ENCODE measurements at places on chromosomes 5 and 9.
A peak's percentile ranks its signal among the peaks of the same experiment; 100 is the strongest.

- peak; percentile 63 for DNase-seq
Observed at GRCh38 chr5:109410389-109411148, 795 bp upstream of the PJA2 start.

DNA sequence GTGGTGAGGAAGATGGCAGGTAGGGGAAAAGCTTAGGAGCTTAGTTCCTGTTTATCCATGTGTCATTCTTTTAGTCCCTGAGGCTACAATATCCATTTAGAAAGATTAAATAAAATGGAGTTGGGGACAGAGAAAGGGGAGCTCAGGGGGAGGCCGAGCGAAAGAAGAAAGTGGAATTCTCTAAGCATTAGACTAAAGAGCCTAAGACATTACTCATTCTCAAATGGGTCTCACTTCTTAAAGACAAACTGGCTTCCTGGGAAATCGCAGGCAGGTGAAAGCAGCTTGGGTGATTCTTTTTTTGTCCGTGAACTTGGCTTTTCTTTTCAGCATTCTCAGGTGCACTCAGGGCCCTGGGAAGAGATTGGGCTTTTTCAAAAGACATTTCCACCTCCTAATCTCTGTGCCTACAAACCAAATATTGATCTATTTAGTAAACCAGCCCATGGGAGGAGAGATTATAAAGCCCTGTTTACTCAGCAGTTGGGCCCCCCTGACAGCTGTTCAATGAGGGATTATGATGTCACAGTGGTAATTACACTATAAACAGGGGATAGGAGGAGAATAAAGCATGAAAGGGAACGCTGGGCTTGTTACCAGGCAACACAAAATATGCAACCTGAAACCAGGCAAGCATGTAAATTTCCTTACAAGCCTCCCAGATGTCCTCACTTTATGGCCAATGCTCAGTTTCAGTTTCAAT, 584.0 kb downstream of the ACTL7B start:
- DNase-seq = peak; percentile 89

DNA sequence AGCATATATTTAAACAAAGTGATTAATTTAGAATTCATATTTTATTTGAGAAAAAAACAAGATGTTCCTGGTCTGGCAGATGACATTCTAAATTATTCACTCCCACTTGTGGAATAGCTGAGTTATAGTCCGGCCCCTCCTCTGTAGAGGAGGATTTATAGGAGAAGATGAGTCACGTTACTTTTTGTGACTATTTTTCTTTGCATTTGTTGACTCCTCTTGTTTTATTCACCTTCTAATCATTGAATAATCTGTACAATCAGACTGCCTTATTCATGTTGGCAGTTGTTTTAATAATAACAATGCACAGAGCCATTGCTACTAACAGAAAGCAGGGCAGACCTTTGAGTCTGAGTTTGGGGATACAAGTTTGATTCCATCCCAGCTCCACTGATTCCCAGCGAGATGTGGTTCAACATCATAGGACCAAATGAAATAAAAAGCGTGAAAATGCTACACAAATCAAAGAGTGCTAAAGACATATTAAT, 23.2 kb downstream of the DOCK8 start:
- no peak for DNase-seq

DNA sequence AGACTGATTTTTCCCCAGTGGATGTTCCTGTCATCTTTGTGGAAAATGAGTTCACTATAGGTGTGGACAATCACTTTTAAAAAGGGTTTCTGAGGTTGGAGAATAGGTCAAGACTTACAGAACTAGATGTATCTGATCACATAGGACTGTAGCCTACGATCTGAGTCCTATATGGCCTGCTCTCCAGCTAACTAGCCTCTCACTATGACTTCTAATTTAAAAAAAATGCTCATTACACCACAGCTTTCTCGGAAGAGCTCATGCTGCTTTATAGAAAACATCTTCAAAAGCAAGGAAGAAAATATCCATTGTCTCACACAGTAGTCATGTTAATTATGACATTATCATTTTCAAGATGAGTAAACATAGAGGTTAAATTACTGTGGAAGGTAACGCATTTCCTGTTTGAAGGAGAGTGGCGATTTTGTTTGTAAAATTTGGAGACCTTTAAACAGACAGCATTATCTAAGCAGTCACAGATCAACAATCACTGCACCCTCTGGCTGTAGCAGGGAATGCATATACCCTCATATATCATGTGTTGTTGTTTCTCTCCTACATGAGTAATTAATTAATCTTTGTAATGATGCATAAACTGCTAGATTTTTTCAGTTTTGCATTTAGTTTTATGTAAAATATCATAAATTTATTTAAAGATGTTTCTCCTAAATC, 573.7 kb downstream of the GABRG2 start:
- DNase-seq = no peak

GRCh38 chr5:135950611-135951010, 4.2 kb downstream of the LECT2 start:
- peak; percentile 52 for DNase-seq

DNA sequence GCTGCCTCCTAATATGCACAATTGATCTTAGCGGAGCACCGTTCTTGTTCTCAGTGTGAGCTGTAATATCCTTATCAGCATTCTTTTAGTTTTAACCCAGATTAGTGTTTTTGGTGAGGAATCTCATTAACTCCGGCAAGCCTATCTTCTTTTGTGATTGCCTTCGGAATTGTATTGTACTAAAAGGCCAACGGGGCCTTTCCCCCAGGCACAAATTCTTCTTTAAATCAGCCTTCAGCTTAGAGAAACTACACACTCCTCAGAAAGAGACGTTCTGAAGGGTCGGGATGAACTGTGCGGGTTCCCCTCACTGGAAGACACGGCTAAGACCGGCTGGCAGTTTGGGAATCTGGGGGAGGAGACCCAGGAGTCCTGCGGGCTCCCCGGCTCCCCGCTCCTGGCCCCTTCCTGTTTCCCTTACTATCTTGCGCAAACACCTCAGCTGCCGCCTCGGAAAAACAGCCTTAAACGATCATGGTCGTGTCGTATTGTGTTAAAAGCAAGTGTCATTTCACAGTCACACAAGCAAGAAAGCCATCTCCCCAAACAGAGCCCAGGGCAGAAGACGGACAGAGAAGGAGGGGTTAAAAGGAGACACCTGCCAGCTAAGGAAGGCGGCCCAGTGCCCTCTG, 353.1 kb upstream of the IRX2 start:
- no peak for DNase-seq

Data from AG09319 (cell line).